ENCODE measurements at places on chromosomes 1 and 21.

DNA sequence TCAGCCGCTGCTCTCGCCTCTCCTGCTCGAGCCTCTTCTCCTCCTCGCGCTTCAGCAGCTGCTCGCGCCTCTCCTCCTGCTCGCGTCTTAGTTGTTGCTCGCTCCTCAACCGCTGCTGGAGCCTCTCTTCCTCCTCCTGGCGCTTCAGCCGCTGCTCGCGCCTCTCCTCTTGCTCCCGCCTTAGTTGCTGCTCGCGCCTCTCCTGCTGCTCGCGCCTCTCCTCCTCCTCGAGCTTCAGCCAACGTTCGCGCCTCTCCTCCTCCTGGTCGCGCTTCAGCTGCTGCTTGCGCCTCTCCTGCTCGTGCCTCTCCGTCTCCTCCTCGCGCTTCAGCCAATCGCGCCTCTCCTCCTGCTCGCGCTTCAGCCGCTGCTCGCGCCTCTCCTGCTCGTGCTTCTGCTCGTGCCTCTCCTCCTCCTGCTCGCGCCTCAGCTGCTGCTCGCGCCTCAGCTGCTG lies 3.7 kb downstream of the TCHH start:
- no peak for DNase-seq

GRCh38 chr1:78676993-78677392 lies 27.4 kb downstream of the IFI44 start:
- no peak for DNase-seq

DNA sequence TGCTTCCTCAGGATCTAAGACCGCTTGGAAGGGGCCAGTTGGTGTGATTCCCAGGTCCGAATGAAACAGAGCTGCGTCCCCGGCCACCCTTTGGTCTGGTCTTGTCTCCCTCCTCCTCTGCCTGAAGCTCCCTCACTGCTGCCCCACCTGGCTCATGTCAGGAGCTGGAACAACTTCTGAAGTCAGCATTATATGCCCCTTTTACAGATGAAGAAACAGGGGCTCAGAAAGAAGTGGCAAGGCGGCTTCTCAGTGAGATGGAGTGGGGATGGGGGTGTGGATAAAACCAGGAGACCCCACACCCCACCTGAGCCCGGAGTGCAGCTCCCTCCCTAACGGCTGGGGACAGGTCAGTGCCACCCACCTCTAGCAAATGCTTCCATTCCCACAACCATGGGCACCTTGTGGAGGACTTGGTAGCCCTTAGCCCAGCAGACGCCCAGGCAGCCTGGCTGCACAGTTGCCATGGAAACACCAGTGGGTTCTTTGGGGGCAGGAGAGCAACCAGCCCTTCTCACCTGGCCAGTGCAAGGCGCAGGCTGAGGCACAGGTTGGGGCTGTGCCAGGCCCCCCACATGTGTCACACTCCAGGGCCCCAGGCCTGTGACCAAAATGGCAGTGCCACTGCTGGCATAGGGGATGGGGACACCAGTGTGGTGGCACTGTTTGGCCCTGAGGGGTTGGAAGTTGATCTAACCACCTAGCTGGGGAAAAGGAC lies 31.9 kb upstream of the ECE1 start:
- no peak for DNase-seq

- DNase-seq, result no peak
Measured at GRCh38 chr1:172726740-172727139, 67.8 kb downstream of the FASLG start.
